ENCODE measurements at places on chromosomes 2 and 18. TPM values are rescaled to one million over a fixed set of nuclear protein-coding genes. Genes with fewer than 3 reads are reported as not detected.

ACMSD gene
- total RNA-seq, result not detected

SERPINB12 gene
- not detected for total RNA-seq

ASTL gene
- total RNA-seq, result not detected

GCG gene
- not detected for total RNA-seq

KCTD18 gene
- total RNA-seq, result 30.5 TPM

PTPRN gene
- total RNA-seq, result 1.9 TPM

DOK6 gene
- total RNA-seq, result 2.9 TPM

DNA sequence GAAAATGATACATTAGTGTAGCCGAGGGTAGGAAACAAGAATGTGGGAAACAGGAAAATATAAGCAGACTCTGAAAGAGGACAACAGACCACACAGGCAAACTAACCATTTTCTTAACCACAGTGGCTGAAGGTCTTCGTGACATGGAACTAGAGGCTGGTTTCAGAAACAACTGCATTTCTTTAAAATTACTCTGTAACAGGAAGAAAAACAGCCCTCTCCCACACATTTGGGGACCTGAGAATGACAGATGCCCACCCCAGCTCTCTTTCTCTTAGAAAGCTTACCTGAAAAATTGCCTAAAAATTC lies 13.8 kb upstream of the SLC25A52 start:
- DNase-seq, result no peak

GRCh38 chr2:174445248-174445647 lies 41.6 kb downstream of the GPR155 start:
- DNase-seq, result no peak

DNA sequence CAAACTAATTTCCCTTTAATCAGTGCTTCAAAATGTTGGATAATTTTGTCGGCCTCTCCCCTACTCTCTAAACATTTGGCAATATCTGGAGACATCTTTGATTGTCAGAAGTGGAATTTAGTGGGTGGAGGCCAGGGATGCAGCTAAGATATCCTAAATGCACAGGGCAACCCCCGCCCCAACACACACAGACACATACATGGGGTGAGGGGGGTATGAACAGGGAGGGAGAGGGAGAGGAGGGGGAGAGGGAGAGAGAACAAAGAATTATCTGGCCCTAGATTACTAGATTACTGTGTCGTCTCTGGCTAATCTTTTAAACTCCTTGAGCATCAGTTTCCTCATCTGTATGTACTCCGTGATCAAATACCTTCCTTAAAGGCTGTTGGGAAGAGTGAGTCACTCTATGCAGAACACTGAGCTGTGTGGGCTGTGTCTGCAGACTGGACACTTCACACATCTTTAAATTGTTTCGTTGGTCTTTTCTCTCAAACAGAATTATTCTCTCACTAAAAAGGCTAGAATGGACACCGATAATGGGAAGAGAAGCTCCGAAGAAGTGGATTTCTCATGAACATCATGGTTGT lies 2.9 kb downstream of the RNF149 start:
- no peak for DNase-seq

GRCh38 chr18:8177330-8178016 lies 431.8 kb upstream of the RAB12 start:
- DNase-seq, result peak; percentile 71

DNA sequence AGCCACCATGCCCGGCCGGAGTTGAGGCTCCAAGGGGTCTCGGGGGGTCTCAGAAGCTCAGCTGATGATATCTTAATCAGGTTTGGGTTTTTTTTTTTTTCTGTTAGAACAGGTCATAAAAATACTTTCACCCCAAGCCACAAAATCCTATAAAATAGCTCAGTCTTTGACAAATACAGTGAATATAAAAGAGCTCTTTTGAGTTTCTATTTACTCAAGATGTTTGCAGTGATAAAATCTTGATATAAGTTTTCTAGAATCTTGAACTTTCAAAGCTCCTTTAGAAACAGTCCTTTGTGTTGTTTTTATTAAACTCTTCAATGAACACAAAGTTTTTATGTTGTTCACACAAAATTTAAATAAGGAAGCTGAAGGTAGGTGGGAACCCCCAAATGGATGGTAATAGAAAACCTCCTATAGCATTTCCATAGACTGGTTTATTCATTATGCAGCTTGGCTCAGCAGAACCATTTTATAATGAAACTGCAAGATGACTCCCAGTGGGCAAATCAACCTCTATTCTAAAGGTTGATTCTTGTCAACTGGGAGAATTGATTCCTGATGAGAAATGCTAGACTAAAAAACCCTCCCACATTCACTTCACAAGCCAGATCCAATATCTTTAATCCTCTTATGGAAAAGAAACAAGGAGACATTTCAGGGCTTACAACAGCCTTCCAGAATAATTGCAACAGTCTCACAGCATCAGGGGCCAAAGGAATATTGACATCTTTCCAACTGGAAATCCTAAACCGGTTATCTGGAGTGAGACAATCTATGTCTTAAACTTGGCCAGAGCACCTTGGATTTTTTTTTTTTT lies 13.6 kb upstream of the NARS1 start:
- no peak for DNase-seq

DNA sequence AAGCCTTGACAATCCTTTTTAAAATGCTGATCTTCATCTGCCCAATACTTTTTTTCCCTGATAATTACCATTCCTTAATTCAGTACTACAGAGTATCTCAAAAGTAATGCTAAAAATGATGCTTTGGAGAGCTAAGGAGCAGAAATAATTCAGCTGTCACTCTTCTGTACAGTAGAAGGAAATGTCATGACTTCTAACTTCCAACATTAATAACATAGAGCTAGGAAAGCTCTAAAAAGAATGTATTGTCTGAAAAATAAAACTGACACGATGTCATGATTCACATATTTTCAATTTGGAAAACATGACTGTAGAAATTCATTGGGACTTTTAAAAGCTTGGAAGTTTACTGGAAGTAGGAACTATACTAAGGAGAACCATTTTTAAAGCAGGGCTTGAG lies 212.3 kb downstream of the GULP1 start:
- DNase-seq, result no peak

DNA sequence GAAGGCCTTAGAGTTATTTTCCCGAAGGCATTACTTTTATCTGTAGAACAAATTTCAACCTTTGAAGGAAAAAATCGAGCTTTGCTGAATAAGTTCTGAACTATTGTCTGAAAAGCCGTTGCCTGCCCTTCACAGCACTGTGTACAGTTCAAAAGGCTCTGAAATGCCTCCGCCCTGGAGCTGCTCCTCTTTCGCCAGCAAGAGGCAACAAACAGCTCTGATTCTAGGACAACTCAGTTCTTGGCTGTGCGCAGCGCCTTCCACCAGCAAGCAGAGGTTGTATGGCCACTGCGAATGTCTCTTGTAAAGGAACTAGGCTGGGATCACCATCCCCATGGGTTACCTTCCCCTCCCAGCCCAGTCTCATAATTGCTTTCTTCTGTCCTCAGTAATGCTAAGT lies 308.5 kb downstream of the GBX2 start:
- DNase-seq, result no peak

GRCh38 chr2:212454149-212454548 lies 84.5 kb downstream of the ERBB4 start:
- DNase-seq, result no peak

DNA sequence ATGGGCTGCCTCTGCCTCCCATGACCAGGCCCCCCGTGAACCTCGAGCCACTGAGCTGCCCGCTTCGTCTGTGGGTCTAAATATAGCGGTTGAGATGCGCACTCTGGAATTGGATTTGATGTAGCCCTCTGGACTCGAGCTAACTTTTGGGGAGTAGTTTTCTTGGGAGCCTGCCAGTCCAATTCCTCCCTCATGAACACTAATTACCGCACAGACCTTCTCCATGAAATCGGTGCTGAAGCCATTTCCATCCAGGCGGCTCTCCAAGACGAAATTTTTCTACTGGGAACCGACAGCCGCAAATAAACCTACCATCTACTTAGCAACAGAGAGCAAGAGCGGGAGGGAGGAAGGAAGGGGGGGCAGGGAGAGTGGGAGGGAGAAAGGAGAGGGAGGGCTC lies 63.6 kb downstream of the CELF4 start:
- DNase-seq, result no peak

GRCh38 chr2:240412975-240413812 lies 22.3 kb upstream of the GPC1 start:
- no peak for DNase-seq

DNA sequence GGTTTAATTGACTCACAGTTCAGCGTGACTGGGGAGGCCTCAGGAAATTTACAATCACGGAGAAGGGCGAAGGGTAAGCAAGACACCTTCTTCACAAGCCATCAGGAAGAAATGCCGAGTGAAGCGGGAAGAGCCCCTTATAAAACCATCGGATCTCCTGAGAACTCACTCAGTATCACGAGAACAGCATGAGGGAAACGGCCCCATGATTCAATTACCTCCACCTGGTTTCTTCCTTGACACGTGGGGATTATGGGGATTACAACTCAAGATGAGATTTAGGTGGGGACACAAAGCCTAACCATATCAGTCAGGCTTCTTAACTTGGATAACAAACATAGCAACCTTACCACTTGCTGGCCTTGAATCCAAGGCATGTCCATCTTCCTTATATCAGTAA lies 289.0 kb upstream of the STON1 start:
- DNase-seq, result no peak

- DNase-seq, result no peak
Observed at GRCh38 chr2:190859347-190860297, 21.0 kb upstream of the GLS start.

DNA sequence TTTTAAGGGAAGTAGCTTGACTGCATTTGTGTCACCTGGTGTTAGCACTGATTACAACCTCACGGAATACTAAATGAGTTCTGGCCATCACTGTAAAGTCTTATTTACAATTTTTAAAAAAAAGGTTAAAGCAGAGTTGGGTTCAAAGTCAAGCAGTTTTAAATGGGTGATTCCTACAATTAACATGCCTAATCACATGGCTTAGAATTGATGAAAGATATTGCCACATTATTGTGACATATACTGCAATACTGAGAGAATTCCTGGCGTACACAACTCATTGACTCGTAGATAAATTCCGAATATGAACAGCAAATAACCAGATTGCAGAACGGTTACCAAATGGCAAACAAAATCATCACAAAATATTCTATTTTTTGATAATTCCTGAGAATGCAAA lies 34.2 kb downstream of the ROCK2 start:
- no peak for DNase-seq

DNA sequence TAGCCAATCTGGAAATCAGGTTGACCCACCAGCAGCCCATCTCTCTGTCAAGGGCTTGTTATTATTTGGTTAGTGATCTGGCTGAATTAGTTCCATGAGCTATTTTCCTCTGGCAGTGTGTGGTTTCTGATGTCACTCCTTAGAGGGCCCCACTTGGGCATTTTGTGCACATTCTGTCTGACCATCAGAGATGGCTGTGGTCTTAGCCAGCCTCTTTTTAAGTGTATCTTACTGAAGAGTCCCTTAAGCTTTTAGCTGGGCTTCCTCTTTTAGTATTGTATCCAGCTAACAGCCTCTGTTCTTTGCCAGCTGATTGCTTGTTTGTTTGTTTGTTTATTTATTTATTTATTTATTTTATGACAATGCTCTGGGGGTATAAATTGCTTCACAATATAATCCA lies 951.1 kb upstream of the CNTNAP5 start:
- DNase-seq, result no peak

GRCh38 chr2:29469516-29469915 lies 354.3 kb downstream of the CLIP4 start:
- no peak for DNase-seq

DNA sequence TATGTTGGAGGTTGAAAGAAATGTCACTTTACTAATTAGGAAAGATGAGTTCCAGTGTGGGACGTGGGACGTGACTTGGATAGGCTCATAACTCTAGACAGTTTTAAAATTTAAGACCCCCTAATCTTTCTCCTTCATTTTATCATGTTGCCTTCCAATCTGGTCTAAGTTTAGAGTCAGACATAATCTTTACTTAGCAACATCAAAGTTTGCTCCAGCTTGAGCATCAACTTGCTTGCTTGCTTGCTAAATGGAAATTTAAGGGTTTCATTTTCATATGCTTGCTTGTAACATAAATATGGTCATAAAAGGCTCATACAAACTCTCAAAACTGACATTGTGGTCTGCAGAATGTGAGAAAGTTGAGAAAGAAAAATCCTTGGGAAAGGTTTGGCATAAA lies 428.9 kb downstream of the EPHA4 start:
- no peak for DNase-seq

GRCh38 chr2:221844212-221845020 lies 272.3 kb upstream of the EPHA4 start:
- DNase-seq, result no peak

- no peak for DNase-seq
Observed at GRCh38 chr2:64838817-64839216, 150.4 kb upstream of the SLC1A4 start.
